Progenitor cell of endocrine pancreas (in vitro differentiated cells): ENCODE measurements at places on chromosomes 16 and 17. TPM values are rescaled to one million over a fixed set of nuclear protein-coding genes. Genes with fewer than 3 reads are reported as not detected.

- DNase-seq = no peak
Measured at GRCh38 chr17:4472286-4472685, 26.4 kb upstream of the SPNS2 start.

- no peak for DNase-seq
Measured at GRCh38 chr16:14211856-14212543, 140.9 kb downstream of the MRTFB start.

DNA sequence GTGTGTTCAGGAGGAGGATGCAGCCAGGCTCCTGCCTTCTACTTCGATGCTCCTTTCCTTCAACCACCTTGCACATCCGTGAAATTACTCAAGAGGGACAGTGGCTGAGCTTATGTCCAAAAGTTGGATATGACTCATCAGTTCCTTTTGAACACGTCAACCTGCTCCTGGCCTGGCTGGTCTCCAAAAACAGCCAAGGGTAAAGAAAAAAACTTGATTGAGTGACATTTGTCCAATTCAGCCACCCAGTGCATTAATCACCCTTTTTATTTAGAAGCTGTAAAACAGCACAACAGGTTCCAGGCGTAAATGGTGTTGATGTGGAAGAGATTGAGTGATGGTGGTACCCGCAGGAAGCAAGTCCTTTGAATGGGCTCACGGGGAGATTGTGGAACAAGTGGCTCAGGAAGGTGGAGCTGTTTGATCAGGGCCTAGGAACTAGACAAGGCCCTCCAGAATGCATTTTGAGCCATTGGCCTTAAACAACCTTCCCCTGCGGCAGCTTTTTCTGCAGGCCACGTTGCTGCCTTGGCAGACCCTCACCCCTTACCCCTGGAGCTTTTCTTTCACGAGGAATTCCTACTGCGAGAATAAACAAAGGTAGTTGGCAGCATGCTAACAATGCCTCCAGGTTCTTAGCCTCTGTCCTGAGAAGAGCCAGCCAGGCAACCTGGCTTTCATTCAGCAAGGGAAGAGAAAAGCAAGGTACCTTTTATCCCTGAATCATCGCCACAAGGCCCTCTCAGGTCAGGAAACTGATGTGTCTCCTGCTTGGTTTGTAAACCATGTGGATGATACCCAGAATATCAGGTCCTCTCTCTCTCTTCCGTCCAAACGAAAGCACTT is 173.3 kb upstream of the CACNG5 start:
- no peak for DNase-seq

GRCh38 chr17:49452661-49453060 is 38.0 kb upstream of the PHB1 start:
- no peak for DNase-seq

DNA sequence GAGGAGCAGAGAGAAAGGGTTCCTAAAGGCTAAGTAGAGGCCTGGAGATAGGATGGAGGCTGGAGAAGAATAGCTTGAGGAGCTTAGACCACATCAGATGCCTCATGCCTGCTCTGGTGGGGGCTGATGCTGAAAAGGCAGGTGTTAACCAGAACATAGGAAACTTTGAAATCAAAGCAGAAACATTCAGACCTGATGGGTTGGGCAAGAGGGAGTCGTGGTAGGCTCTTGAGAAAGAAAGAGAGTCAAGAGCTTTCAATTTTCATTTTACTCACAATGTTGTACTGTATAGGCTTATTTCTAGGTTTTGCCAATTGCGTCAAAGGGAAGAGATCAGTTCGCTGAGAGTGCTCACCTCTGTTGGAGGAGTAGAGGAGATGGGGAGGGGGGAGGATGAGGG is 406.6 kb upstream of the SALL1 start:
- no peak for DNase-seq

DNA sequence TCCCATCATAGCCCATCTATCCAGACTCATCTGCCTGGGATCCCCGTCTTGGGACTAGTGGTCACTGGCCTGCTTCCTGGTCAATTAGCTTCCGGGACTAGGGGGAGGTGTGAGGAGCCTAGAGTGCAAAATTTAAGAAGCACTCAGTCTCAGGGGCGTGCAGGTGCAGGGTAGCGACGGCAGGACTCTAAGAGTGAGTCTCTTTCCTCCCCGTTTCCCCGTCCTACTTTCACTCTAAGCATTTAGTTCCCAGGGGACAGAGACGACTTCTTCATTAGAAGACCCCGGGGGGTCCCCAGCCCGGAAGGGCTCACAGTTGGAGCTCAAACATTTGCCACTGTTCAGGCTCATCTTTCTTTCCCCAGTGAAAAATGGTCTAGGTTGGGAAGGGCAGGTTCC is 677 bp upstream of the ZNHIT3 start:
- no peak for DNase-seq

RNF222 gene
- not detected in 2 replicates for total RNA-seq

KRT23 gene
- total RNA-seq = 2.1 and 3.8 TPM in 2 replicates
